ENCODE measurements at places on chromosomes 2 and 18.
A peak's percentile ranks its signal among the peaks of the same experiment; 100 is the strongest.

GRCh38 chr2:66434679-66435548 is at the start of gene MEIS1:
TSS of gene MEIS1 (plus strand) at chr2:66435125. CDS start at chr2:66435857, 732 bp downstream.
- DNase-seq: peak; percentile 89

DNA sequence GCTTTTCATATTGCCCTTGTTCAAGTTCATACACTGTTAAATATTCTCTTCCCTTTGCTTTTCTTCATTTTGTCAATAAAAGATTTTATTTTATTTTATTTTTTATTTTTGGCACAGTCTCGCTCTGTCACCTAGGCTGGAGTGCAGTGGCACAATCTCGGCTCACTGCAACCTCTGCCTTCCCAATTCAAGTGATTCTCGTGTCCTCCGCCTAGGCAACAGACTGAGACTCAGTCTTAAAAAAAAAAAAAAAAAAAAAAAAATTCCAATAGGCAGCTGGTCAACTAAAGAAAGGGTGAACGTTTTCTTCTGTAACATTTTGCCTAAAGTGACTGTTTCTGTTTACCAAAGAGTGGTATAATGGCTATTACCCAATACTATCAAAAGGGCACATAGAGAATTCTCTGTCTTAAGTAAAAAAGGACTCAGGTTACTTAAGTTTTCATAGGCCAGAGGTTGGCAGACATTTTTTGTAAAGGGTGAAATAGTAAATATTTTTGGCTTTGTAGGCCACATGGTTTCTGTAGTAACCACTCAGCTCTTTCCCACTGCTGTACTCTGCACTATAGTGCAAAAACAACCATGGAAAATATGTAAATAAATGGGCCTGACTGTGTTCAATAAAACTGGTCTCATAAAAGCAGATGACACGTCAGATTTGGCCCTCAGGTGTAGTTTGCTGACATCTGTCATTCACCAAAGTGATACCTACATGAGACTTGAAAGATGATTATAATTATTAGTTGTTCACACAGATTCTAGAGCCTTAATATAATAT is 113.4 kb downstream of the MIB1 start:
- DNase-seq: no peak

- DNase-seq: no peak
Observed at GRCh38 chr2:101622210-101623030, 75.1 kb upstream of the MAP4K4 start.

GRCh38 chr2:6011921-6012320 is 319.7 kb downstream of the SOX11 start:
- no peak for DNase-seq

- DNase-seq: no peak
Observed at GRCh38 chr2:160317181-160318099, 117.4 kb upstream of the ITGB6 start.

- DNase-seq: no peak
Observed at GRCh38 chr2:48112911-48113680, 206.8 kb upstream of the FBXO11 start.

DNA sequence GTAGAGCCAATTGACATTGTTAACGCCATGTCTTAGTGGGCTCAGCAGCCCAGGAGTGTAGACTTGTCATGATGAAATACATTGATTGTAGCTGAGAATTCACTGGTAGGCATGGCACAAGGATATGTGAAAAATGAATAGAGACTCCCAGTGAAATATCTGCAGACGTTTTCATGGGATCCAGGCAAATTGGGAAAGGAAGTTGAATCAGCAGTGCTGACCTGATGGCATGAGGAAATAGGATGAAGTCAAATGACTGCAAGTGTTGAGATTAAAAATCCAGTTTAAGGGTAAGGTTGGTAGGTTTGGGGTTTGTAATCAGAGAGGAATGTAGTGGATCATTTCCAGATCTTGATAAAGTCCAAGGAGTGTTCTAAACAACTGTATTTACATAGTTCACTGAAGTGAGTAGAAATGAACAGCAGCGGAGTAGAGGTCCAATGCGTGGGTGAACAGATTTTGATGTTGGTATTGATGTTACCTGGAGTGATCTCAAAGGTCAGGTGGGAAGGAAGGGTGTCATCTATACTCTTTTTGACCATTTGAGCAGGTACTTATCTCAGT is 24.6 kb downstream of the INSIG2 start:
- peak; percentile 53 for DNase-seq

GRCh38 chr2:96952976-96953610 is 33.3 kb downstream of the FAM178B start:
- no peak for DNase-seq

DNA sequence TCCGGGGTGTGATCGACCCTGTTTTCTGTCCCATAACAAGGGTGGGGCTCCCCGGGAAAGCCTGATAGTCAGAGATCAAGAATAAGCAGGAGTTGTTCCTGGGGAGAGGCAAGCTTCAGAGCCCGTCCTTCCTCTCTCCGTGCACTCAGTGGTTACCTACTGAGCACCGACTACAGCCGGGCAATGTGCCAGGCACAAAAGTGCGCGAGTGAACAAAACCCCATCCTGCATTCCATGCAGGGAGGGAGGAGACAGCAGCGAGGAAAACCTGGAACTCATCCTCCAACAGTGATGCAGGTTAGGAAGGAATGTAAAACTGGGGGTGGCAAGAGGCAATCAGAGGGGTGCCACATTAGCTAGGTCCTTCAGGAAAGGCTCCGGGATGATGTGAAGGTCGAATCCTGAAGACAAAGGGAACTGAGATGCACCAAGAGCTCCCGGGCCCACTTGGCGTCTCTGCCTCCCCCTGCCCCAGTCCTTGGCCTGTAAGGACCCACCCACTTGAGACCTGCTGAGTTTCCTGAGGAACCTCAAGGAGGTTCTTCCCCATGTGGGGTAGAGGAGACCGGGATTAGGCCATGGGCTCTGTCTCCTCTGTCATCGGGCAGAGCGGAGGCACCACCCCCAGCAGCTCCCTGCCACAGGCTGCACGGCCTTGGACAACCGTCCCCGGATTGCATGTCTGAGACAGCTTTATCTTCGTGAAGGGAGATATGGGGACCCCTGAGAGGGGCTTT is 198.2 kb downstream of the NDUFA10 start:
- DNase-seq: no peak
